ENCODE measurements at places on chromosomes 4 and X. TPM values are rescaled to one million over a fixed set of nuclear protein-coding genes. Genes with fewer than 3 reads are reported as not detected.

DNA sequence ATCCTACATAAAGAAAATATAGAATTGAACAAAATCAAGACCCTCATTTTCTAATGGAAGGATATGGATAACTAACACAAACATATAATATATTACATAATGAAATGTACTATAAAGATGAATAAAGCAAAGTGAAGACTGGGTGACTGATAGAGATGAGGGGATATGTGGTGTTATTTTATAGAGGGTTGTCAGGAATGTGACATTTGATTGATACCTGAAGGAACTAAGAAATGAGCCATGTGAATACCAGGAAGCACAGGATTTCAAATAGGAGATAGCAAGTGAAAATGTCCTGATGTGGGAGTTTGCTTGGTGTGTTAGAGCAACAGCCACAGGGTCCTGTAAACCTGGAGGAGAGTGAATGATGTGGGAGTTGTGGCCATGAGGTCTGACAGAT is 40.1 kb upstream of the GNPDA2 start:
- no peak for ATAC-seq

DNA sequence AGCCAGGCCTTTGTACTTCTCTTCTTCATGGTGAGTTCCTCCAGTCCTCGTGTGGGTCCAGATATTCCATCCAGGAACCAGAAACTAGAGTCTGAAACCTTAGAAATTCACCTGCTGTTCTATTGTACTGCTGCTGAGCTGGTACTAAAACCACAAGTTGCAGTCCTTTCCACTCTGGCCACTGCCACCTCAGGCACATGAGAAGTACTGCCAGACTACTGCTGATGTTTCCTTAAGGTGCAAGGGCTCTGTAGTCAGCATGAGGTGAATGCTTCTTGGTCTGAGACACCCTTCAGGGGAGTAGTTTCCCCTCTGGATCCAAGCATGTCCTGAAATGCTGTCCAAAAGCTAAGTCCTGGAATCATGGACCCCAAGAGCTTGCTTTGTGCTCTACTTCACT is 399.6 kb upstream of the CT83 start:
- no peak for ATAC-seq

DNA sequence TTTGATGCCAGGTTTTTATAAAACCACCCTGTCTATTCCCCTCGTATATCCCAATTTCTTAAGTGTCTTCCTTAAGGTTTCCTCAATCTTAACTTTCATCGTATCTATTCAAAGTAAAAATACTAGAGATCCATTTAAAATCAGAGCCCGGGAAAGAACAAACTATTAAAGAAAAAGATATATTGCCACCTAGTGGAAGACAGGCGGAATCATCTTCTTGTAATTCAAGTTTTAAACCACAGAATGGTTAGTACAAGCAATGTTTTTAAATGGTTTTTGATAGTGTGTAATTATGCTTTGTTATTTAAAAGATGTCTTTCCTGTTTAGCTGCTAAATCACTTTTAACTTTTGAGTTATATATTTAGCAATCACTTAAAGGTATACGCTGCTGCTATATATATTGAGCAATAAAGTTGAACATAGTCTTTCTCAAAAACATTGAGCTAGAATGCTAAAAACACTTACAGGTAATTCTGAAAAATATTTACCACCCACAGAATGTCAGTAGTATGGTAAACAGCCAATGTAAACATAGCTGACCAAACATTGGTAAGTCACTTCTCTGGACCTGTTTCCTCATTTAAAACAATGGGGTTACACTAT is 18.2 kb downstream of the PRDM8 start:
- ATAC-seq, result no peak

DNA sequence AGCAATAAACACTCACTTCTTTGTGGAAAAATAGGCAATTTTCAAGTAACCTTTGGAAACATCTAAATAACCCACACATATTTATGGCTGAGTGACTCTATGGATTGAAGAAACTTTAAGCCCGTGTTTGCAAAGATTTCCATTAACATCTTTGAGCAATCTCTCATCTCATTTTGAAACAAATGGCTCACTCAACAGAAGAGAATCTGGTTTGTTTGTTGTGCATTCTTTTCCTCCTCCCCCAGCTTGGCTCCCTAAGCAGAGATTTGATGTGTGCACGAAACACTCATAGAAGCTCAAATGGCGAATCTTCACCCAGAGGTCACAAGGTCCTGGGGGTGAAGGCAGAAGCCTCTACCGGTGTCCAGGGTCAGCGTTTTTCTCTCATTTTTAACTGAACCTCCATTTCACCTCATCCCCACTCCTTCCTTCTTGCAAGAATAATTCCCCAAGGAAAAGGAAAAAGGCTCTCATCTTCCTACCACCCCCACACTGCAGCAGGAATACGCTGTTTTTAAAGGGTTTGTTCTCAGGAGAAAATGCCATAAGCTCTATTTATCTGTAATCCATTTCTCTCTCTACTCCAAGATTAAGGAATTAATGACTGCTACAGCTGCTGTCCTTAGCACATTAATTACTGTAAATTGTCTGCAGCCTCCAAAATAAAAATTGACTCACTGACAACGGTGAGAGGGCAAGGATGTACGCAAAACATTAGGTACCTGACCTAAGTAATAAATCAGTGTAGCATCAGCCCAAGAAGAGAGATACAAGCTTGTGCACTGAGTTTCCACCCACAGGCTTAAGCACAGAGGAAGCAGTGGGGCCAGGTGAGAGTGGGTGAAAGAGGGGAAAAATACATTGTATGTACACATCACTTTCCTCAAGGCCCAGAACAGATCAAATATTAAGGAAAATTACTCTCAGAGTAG is 307.6 kb upstream of the NOCT start:
- ATAC-seq, result no peak

- no peak for ATAC-seq
These were observed 50.0 kb downstream of the LGI2 start for GRCh38 chr4:24980740-24981139.

DNA sequence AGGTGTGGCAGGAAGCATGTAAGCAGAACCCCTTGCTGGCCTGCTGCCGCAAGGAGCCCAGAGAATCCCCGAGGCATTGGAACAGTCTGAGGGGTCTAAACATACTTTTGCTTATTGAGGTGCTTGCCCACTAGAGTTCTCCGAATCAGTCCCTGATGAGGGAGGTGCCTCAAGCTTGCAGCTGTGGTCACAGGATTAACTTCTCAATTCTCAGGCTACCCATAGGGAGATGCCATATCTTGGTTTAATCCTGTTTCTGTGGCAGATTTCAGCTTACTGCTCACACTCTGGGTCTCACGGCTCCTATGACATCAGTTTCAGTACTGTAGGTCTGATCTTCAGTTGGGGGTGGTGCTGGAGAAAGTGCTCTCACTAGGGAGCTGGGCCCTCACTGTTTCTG is 39.9 kb downstream of the CCNG2 start:
- no peak for ATAC-seq

- ATAC-seq, result no peak
These were observed 1018.8 kb upstream of the HS3ST1 start for GRCh38 chr4:12447451-12447850.

GRCh38 chr4:80173841-80174240 is 23.5 kb upstream of the PRDM8 start:
- ATAC-seq, result no peak

- ATAC-seq, result peak; percentile 26
These were observed 34.6 kb downstream of the LAMTOR3 start for GRCh38 chr4:99859618-99860017.

GRCh38 chr4:110183643-110184042 is 14.8 kb downstream of the ELOVL6 start:
- no peak for ATAC-seq

DNA sequence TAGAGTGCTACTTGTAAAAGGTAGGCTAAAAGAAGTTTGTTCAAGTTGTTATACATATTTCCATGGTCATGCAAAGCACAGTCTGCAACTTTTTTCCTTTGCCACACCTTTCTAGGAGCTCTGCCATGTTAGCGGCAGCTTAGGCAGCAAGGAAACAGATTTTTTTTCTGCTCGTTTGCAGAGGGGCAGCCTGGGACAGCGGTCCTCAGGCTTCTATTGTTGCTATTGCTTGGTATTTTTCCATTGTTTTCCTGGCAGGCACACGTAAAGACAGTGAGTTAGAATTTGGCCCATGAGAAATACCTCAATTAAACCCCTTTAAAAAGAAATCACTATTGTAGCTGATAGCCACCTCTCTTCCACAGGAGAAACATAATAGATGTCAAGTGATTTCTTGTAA is 391.4 kb downstream of the SH2D1A start:
- no peak for ATAC-seq

DNA sequence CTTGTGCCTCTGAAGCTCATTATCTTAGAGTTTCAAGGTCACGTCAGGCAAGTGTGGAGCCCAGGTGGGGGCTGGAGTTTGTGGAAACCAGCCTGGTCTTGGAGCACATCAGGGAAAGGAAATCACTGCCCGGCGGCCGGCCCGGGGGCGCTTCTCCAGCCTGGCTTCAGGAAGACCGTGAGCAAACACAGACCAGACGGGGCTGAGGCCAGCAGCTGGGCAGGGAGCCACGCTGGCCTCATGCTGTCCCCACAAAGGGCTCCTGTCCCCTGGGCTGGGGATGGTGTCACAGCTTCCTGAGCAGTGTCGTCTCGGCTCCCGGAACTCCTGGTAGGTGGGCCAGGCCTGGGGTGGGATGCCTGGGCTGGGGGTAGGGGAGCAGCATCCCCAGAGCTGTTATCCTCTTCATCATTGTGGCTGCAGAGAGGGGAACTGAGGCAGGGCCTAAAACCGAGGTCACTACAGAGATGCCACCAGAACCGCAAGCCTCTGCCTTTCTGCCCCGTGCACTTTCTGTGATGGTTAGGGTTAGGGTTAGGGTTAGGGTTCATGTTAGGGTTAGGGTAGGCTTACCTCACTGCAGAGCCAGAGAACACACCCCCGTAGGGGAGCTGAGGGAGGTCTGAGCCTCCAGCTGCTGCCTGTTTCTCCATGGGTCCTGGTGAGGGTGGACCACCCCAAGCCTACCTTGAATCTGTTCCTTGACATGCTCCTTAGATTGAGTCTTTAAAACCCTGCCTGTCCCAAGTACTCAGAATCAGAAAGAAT is 77.5 kb downstream of the HTRA3 start:
- ATAC-seq, result no peak

DNA sequence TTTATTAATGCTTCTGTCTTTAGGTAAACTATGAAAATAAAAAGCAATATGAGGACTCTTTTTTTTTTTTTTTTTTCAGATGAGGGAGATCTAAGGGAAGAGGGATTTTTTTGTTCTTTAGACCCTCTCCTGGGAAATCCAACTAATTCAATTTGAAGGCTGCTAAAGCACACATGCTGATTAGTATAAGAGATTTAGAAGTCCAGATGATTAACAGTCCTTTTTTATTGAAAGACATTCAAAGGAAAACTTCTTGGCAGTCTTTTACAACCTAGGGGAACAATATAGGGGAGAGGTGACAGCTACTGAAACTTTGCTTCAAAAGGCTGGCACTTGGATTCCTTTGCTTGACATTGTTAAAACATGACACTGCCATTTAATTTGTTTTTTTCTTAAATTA is 602.5 kb downstream of the RAPGEF2 start:
- ATAC-seq, result no peak

DNA sequence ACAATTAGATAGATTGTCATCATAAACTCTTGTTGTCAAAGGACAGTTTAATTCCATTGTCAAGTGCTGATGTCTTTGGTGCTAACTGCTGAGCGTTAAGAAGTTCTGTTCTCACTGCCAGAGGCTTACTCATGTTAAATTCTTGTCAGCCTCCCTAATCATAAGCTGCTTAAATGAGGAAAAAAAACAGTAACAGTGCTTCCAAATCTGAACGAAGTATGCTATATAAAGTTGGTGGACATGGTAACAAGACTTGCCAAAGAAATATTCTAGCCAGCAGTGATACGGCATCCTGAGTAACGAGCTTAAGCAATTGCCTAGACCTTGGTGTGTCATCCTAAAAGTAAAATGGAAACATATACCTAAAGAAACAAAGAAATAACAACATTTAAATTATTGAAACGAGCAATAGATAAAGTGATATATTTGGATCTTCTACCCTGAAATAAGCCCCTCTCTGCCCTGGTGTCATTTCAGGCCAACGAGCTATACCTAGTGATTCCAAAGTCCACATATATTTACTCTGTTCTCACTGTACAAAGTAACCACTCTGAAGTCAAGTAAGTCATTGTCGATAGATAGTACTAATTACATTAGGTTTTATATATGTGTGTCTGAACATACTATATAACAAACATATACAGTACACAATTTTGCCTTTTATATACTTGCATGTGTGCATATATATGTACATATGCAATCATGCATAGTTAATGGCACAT is 339.7 kb upstream of the HS3ST1 start:
- ATAC-seq, result no peak

DNA sequence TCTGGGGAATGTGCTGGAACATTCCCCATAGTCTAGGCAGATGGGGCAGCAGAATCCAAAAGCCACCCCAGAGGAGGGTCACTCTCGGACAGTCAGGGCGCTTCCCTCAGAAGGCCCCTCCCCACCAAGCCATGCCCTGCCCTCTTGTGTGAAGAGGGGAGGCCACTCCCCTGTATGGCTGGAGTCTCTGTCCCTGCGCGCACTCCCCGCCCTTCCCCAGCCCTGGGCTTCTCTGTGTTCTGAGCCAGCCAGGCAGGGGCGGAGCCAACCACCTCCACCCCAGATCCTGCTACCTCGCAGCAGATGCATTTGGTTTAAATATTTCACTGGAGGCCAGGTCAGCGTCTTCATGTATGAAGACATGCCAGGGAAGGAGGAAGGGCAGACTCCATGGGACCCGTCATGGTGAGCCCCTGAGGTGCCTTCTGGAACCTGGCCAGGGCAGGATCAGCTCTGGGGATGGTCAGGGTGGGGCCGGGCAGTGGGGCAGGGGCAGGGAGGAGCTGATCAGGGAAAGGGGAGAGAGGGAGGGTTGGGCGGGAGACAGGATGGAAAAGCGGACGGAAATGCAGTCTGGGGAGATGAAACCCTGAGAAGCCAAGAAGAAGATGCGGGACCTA is 107.3 kb downstream of the ADRA2C start:
- ATAC-seq, result peak; percentile 21

GRCh38 chrX:15151267-15152186 is 118.4 kb downstream of the ASB9 start:
- ATAC-seq, result no peak

GRCh38 chr4:81319657-81320056 is 104.6 kb upstream of the PRKG2 start:
- ATAC-seq, result no peak

DNA sequence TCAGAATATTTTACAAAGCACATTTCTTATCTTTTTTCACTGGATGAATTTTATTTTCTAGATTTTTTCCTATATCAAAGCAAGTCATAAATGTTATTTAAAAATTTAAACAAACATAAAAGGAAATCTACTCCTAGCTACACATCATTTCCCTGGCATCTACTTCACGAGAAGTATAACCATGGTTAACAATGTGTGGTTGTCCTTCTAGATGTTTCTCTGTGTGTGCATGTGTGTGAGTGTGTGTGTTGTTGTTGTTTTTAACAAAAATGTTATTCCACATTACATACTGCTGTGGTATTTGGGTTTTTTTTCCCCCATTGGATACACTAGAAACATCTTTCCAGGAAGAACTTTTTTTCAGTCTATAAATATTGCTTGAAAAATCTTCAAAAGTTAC is 103.1 kb downstream of the CHIC2 start:
- ATAC-seq, result no peak

GRCh38 chrX:54492340-54492739 is 3.7 kb downstream of the FGD1 start:
- ATAC-seq, result peak; percentile 82

GRCh38 chr4:55014876-55015275 is 110.5 kb downstream of the KDR start:
- no peak for ATAC-seq

GRCh38 chrX:28876408-28876807 is 289.2 kb downstream of the IL1RAPL1 start:
- ATAC-seq, result no peak

EDA gene
- total RNA-seq, result 1.5 TPM

CPZ gene
- total RNA-seq, result 0.80 TPM

GLUD2 gene
- 0.52 TPM for total RNA-seq

CXCL3 gene
- 0.28 TPM for total RNA-seq

BMP3 gene
- 0.28 TPM for total RNA-seq

SOX3 gene
- total RNA-seq, result not detected

POU4F2 gene
- total RNA-seq, result not detected

Data from esophagus mucosa (tissue), 1 donor.